ENCODE measurements at places on chromosomes 3 and 15. TPM values are rescaled to one million over a fixed set of nuclear protein-coding genes. Genes with fewer than 3 reads are reported as not detected.

DNA sequence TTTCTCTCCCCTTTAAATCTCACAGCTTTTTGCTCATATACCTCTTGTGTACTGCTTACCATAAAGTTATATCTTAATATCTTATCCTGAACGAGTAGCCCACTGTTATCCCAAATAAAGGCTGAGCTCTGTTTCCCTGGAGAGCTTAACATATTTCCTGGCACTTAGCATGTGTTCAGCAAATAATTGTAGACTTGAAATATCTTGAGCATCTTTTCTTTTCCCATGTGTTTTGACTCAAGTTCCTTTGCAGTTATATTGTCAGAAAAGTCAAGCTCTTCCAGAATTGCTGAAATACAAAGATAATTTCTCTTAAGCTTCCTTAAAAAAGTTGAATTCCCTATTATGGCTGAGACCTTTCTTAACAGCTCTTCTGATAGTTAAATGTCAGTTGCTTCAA is 150.5 kb downstream of the LPP start:
- DNase-seq, result no peak

- no peak for DNase-seq
Measured at GRCh38 chr3:148964809-148965208, 26.5 kb upstream of the GYG1 start.

- no peak for DNase-seq
Measured at GRCh38 chr15:66069751-66070150, 183.8 kb downstream of the MEGF11 start.

GRCh38 chr3:83218383-83219200 is 1457.1 kb upstream of the GBE1 start:
- DNase-seq, result no peak

DNA sequence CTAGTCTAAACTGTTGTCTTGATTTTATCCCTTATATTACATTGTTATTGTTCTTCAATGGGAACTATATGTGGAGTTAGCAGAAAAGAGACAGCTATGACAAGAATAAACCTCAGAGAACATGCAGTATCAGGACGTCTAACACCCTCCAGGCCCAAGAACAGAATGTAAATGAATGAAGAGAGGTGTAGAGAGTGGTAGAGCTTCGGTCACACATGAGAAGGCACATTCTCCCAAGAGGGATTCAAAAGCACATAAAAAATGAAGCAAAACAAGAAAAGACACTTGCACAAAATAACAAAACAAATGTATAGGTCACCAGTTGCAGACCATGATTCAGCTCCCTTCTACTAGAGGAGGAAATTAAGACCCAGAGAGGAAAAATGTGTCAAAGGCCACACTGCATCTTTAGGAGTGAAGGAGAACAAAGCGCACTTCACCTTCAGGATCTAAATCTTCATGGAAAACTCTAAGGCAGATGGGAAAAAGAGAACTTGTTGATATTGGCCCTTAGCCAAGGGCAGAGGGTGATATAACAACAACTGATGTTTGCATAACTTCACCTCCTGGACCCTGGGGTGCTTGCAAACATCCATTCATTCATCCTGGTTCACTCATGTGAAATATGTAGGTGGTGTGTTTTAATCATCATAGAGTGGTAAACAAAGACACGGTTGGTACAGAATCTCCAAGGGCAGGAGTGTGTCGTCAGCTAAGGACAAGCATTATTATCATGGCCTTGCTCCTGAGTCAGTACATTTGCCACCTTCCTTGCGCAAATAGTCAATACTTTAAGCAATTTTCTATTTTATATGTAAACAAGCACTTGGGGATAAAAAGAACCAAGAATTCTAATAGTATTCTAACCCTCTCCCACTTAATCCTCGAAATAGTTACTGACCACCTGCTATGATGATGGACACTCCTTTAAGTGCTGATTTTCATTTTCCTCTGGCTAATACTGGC is 8.8 kb downstream of the NEK10 start:
- DNase-seq, result no peak

DNA sequence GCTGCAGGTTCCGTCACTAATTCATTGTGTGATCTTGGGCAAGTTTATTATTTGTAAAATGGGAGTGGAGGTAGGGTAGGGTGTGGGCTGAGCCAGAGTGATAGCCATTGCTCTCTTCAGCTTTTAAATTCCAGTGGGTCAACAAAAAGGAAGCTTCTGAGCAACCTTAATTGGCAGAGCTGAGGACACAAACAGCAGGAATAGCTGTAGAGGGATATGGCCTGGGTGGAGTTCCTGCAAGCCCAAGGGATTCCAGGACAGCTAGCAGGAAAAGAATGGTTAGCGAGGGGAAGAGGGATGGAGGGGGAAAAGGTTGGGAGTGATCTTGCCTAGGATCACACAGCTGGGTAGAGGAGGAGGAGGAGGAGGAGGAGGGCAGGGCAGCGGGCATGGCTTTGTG is 11.4 kb downstream of the CCK start:
- DNase-seq, result no peak

DNA sequence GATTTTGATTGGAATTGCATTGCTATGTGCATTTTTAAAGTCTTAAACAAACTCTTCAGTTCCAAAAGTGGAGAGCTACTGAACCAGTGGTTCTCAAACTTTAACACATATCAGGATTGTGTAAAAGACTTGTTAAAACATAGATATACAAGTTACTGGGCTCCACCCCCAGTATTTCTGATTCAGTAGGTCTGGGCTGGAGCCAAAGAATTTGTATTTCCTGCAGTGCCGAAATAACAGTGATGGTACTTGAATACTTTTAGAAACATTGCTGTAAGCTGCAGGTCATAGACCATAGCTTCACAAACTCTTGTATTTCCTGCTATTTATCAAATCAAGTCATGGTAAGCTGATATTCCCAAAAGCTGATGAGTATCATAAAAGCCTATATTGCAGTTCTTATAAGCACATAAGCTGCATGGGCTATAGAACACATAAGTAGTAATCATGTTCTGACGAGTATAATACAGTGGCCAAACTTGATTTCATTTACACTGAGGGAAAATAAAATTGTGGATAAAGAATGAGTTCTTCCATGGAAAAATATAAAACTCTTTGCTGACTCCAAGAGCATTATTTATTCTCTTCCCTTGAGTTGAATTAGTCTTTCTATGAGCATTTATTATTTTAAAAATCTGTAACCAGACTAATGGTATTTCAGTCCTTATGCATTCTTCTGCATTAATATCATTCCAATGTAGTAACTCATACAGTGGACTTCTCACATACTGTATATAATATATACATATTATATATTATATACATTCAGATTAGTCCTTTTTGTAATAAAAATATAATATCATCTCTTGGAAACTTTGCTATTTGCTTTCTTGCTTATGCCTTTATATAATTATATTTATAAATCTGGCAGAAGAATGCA is 550.5 kb upstream of the AGTR1 start:
- no peak for DNase-seq

DNA sequence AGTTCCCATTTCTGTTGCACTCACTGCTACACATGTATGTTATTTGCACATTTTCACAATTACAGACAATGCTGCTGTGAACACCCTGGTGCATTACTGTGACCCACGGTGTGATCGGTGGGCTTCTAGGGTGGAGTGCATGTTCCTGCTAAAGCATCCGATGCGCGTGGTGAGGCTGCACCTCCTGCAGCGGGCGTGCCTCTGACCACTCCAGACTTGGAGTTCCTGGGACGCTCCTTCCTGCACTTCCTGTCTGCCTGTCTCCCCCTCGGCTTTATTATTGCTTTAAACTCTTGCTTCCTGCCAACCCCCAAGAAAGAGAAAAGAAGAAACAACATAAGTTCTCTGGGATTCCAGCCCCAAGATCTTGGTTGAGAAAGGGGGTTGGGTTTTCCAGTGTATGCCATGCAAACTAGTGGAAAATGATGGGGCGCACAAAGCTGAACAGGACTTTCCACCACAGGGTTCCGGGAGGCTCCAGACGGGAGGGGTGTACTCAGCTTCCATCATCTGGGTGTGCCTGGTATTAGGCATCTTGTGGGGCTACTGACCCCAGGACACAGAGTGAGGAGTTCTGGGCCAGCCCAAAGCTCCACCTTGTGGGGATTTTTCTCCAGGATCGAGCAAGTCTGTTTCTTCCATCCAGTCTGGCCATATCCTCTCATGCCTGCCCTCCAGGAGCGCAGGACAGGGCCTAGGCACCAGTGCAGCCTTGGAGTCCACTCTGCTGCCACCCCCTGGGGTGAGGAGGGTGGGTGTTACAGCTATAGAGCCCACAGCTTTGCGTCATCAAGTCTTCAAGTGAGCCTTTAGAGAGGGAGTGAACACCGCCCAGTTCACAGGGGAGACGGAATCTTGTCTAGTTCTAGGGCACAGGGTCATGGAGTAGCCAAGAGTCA is 11.2 kb downstream of the RPL32 start:
- DNase-seq, result no peak

- no peak for DNase-seq
Measured at GRCh38 chr3:61997101-61997500, 376.2 kb downstream of the FEZF2 start.

- no peak for DNase-seq
Measured at GRCh38 chr15:60551147-60551780, 72.3 kb upstream of the ICE2 start.

GOLGA6L4 gene
- 1.7 TPM for total RNA-seq

PLSCR4 gene
- 22.7 TPM for total RNA-seq

Measured in lower leg skin (tissue), 4 donors.